ENCODE measurements at places on chromosomes 2 and 18. TPM values are rescaled to one million over a fixed set of nuclear protein-coding genes. Genes with fewer than 3 reads are reported as not detected.

- no peak overlapping the region for H3K4me3 ChIP-seq
- peaks cover 36% of the 10 kb centered on the region for H3K27me3 ChIP-seq
- peaks cover 10% of the 10 kb centered on the region for H3K36me3 ChIP-seq
- peaks cover 8% of the 10 kb centered on the region for H3K4me1 ChIP-seq
- no peak for DNase-seq
These were observed 1.8 kb upstream of the CDH2 start for GRCh38 chr18:28178720-28179119.

DNA sequence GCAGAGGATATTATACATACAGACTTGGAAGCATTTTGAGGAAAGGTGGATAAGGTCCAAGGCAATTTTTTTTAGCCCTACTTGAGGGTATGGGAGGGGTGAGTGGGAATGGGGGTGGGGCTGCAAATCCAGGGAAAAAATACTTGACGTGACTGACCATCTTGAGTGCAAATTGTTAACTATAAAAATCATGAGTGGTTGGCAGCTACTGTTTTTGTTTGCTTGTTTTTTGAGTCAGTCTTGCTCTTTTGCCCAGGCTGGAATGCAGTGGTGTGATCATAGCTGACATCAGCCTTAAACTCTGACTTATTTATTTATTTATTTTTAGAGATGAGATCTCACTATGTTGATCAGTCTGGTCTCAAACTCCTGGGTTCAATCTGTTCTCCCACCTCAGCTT lies 458.8 kb downstream of the PIK3C3 start:
- no peaks in the 10 kb centered on the region for H3K4me1 ChIP-seq
- H3K27me3 ChIP-seq: no peaks in the 10 kb centered on the region
- DNase-seq: no peak
- H3K27ac ChIP-seq: no peak overlapping the region
- no peak overlapping the region for H3K4me3 ChIP-seq

- no peaks in the 10 kb centered on the region for H3K36me3 ChIP-seq
- H3K27me3 ChIP-seq: no peaks in the 10 kb centered on the region
- no peak overlapping the region for H3K27ac ChIP-seq
- H3K4me1 ChIP-seq: no peaks in the 10 kb centered on the region
- no peak for DNase-seq
- no peak overlapping the region for H3K4me3 ChIP-seq
These were observed 518.2 kb upstream of the SOX11 start for GRCh38 chr2:5173876-5174535.

ERBB4 gene
- not detected for total RNA-seq

GRCh38 chr18:23515911-23516546 lies 12.7 kb downstream of the RMC1 start:
- no peak overlapping the region for H3K4me3 ChIP-seq
- H3K4me1 ChIP-seq: peaks cover 26% of the 10 kb centered on the region
- peak; percentile 79 for DNase-seq
- H3K36me3 ChIP-seq: peaks cover 66% of the 10 kb centered on the region
- H3K27ac ChIP-seq: peak overlapping the region; percentile 40

CDC42EP3 gene
- 51.1 TPM for total RNA-seq

KCNG3 gene
- not detected for total RNA-seq

GRCh38 chr2:196954001-196954400 lies 27.5 kb upstream of the PGAP1 start:
- no peak for DNase-seq
- H3K4me1 ChIP-seq: peaks cover 11% of the 10 kb centered on the region
- peaks cover 7% of the 10 kb centered on the region for H3K36me3 ChIP-seq
- H3K4me3 ChIP-seq: no peak overlapping the region
- H3K27ac ChIP-seq: no peak overlapping the region

- H3K36me3 ChIP-seq: no peaks in the 10 kb centered on the region
- no peak overlapping the region for H3K4me3 ChIP-seq
- no peak for DNase-seq
- peaks cover 2% of the 10 kb centered on the region for H3K27me3 ChIP-seq
- H3K27ac ChIP-seq: no peak overlapping the region
These were observed 10.2 kb downstream of the ASB18 start for GRCh38 chr2:236254001-236254400.

SLC11A1 gene
- 0.13 TPM for total RNA-seq

GRCh38 chr18:23302851-23303527 lies 150.1 kb upstream of the RIOK3 start:
- peaks cover 19% of the 10 kb centered on the region for H3K4me1 ChIP-seq
- H3K27me3 ChIP-seq: no peaks in the 10 kb centered on the region
- no peak overlapping the region for H3K4me3 ChIP-seq
- H3K36me3 ChIP-seq: peaks cover 8% of the 10 kb centered on the region

GNLY gene
- total RNA-seq: 569 TPM

GRCh38 chr2:84285056-84285747 lies 173.9 kb downstream of the SUCLG1 start:
- H3K27ac ChIP-seq: no peak overlapping the region
- no peaks in the 10 kb centered on the region for H3K4me1 ChIP-seq
- no peak overlapping the region for H3K4me3 ChIP-seq
- H3K36me3 ChIP-seq: no peaks in the 10 kb centered on the region

GRCh38 chr18:45670281-45670962 lies 53.6 kb upstream of the SLC14A1 start:
- H3K27ac ChIP-seq: peak overlapping the region; percentile 72
- peak; percentile 59 for DNase-seq
- H3K4me3 ChIP-seq: peak overlapping the region; percentile 56
- H3K27me3 ChIP-seq: peaks cover 13% of the 10 kb centered on the region

OBSL1 gene
- not detected for total RNA-seq

- no peaks in the 10 kb centered on the region for H3K36me3 ChIP-seq
- no peak for DNase-seq
- no peak overlapping the region for H3K27ac ChIP-seq
- peaks cover 13% of the 10 kb centered on the region for H3K27me3 ChIP-seq
- H3K4me1 ChIP-seq: no peaks in the 10 kb centered on the region
- H3K4me3 ChIP-seq: no peak overlapping the region
These were observed 86.9 kb downstream of the LTBP1 start for GRCh38 chr2:33033606-33034081.

- H3K27ac ChIP-seq: no peak overlapping the region
- H3K4me3 ChIP-seq: no peak overlapping the region
- no peaks in the 10 kb centered on the region for H3K27me3 ChIP-seq
- no peak for DNase-seq
- H3K4me1 ChIP-seq: no peaks in the 10 kb centered on the region
These were observed 1062.1 kb upstream of the FANCL start for GRCh38 chr2:59303272-59303671.

GRCh38 chr2:241309684-241310117 lies 5.8 kb downstream of the HDLBP start:
- no peaks in the 10 kb centered on the region for H3K27me3 ChIP-seq
- H3K36me3 ChIP-seq: peaks cover 12% of the 10 kb centered on the region
- peaks cover 77% of the 10 kb centered on the region for H3K4me1 ChIP-seq

DNA sequence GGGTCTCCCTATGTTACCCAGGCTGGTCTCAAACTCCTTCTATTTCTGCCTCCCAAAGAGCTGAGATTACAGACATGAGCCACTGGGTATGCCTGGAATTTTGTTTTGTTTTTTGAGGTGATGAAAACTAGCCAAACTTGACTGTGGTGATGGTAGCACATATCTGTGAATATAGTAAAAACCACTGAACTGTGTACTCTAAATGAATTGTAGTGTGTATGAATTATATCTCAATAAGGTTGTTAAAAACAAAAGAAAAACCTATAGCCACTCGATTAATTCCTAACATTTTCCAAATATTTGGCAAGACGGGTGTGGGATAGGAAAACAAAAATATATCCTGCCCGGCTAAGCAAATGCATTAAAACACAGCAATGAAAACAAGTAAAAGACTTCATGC lies 1302.3 kb upstream of the CHAC2 start:
- no peak overlapping the region for H3K27ac ChIP-seq
- no peak for DNase-seq
- no peaks in the 10 kb centered on the region for H3K4me1 ChIP-seq
- no peaks in the 10 kb centered on the region for H3K27me3 ChIP-seq

- no peaks in the 10 kb centered on the region for H3K27me3 ChIP-seq
- H3K27ac ChIP-seq: no peak overlapping the region
- H3K36me3 ChIP-seq: no peaks in the 10 kb centered on the region
- no peak overlapping the region for H3K4me3 ChIP-seq
- H3K4me1 ChIP-seq: no peaks in the 10 kb centered on the region
These were observed 843.6 kb downstream of the TRIB2 start for GRCh38 chr2:13560322-13560721.

LRRC30 gene
- total RNA-seq: not detected

- H3K27ac ChIP-seq: no peak overlapping the region
- H3K27me3 ChIP-seq: peaks cover 34% of the 10 kb centered on the region
- no peak overlapping the region for H3K4me3 ChIP-seq
- DNase-seq: no peak
- H3K36me3 ChIP-seq: no peaks in the 10 kb centered on the region
These were observed 73.9 kb downstream of the SDC1 start for GRCh38 chr2:20150806-20151571.

IL36B gene
- not detected for total RNA-seq

- H3K27me3 ChIP-seq: no peaks in the 10 kb centered on the region
- H3K27ac ChIP-seq: peak overlapping the region; percentile 21
These were observed 1.2 kb downstream of the SLC39A6 start for GRCh38 chr18:36127836-36128529.

TMEM169 gene
- 2.3 TPM for total RNA-seq

DNA sequence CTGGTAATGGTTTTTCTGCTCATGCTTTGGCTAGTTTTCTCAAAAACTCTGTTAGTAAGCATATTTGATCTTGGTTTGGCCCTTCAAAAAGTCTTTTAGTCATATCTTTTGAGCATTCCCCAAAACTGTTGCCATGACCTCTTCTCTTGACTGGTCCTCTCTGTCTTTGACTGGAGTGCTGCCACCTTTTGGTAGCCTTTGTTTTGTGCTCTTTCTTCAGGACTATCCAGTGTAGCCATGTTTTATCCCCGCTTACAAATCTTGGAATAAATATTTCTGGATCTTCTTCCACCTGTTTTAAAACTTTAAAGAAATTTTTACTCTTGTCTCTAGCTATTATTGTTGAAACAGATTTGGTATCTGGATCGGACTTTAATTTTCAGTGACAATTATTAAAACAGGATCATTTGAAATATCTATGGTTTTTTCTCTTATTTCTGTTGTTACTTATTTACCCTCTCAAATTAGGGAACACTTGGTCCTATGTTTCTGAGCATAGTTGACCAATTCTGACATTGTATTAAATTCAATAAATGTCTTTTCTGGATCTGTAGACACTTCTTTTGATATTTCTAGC lies 965 bp upstream of the ELOA2 start:
- DNase-seq: no peak
- no peak overlapping the region for H3K4me3 ChIP-seq
- no peak overlapping the region for H3K27ac ChIP-seq
- no peaks in the 10 kb centered on the region for H3K36me3 ChIP-seq
- peaks cover 8% of the 10 kb centered on the region for H3K27me3 ChIP-seq

DNA sequence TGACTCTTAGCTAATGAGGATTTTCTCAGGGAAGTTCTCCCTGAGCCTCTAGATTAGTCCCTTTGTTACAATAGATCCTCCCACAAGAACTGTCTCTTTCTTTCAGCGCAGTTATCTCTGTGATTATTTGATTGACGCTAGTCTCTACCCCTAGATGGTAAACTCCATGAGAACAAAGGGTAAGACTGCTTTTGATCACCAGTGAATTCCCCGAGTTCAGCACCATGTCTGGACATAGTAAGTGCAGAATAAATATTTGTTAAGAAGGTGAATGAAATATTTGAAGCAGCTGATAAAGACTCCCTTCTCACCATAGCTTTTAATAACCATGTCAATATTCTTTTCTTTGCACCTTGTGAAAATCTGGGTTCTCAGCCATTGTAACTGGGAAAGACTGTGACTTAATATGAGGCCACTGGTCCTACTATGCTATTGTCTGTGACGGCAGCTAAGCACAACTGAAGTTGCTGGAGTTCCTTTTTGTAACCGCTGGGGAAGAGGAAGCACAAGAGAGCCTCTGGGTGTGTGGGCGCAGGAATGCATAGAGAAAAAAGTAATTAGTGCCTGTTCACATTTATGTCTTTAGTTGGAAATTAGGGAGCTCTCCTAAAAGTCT lies 214.7 kb downstream of the TGIF1 start:
- peaks cover 34% of the 10 kb centered on the region for H3K4me1 ChIP-seq
- H3K36me3 ChIP-seq: no peaks in the 10 kb centered on the region
- H3K4me3 ChIP-seq: no peak overlapping the region
- no peak for DNase-seq
- no peaks in the 10 kb centered on the region for H3K27me3 ChIP-seq

VAMP5 gene
- 91.8 TPM for total RNA-seq

- no peak for DNase-seq
- no peak overlapping the region for H3K27ac ChIP-seq
- H3K4me1 ChIP-seq: no peaks in the 10 kb centered on the region
- H3K36me3 ChIP-seq: no peaks in the 10 kb centered on the region
- H3K27me3 ChIP-seq: no peaks in the 10 kb centered on the region
These were observed 612.9 kb upstream of the POU3F3 start for GRCh38 chr2:104240984-104241383.

DNA sequence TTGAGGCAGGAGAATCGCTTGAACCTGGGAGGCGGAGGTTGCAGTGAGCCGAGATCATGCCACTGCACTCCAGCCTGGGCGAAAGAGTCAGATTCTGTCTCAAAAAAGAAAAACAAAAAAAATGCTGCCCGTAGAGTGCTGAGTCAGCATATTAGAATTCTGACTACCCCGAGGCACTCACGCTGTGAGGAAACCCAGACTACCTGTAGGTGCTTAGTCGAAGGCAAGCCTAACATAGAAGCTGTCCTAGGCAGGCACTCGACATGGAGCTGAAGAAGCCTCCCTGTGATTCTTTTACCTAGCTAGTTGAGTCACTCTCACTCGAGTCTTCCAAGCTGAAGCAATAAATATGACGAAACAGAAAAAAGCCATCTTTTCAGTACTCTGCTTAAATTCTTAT lies 1323.2 kb upstream of the DDX18 start:
- no peak overlapping the region for H3K4me3 ChIP-seq
- H3K36me3 ChIP-seq: no peaks in the 10 kb centered on the region
- no peaks in the 10 kb centered on the region for H3K27me3 ChIP-seq
- H3K4me1 ChIP-seq: no peaks in the 10 kb centered on the region
- no peak overlapping the region for H3K27ac ChIP-seq
- no peak for DNase-seq

DNA sequence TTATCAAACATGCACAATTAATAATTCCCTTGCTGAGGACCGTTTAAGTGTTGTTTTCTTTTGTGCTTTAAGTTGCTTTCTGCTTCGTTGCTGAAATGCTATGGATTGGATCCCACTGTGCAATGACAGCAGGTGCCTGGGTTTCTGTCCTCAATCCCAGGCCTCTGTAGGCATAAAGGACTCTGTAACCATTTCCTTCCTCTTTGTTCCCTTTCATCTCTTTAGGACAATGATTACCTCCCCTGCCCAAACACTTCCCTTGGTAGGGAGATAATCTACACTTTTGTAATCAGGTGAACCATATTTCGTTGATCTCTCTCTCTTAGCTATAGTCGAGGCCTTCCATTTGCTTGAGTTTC lies 58.6 kb upstream of the LYPD6B start:
- H3K27ac ChIP-seq: no peak overlapping the region
- no peaks in the 10 kb centered on the region for H3K4me1 ChIP-seq
- H3K27me3 ChIP-seq: no peaks in the 10 kb centered on the region
- H3K36me3 ChIP-seq: peaks cover 24% of the 10 kb centered on the region
- no peak overlapping the region for H3K4me3 ChIP-seq

EGR4 gene
- total RNA-seq: not detected

- DNase-seq: no peak
- no peak overlapping the region for H3K4me3 ChIP-seq
- H3K4me1 ChIP-seq: no peaks in the 10 kb centered on the region
These were observed 70.4 kb downstream of the LYPD1 start for GRCh38 chr2:132599556-132599955.

GRCh38 chr18:23650968-23651927 lies 11.5 kb downstream of the ANKRD29 start:
- peaks cover 15% of the 10 kb centered on the region for H3K27me3 ChIP-seq
- no peak for DNase-seq
- H3K4me1 ChIP-seq: peaks cover 3% of the 10 kb centered on the region
- no peak overlapping the region for H3K4me3 ChIP-seq
- no peaks in the 10 kb centered on the region for H3K36me3 ChIP-seq

GRCh38 chr18:25463726-25464125 lies 111.8 kb upstream of the ZNF521 start:
- no peaks in the 10 kb centered on the region for H3K36me3 ChIP-seq
- H3K27me3 ChIP-seq: no peaks in the 10 kb centered on the region
- DNase-seq: no peak
- H3K4me1 ChIP-seq: no peaks in the 10 kb centered on the region
- H3K27ac ChIP-seq: no peak overlapping the region
